ENCODE measurements at places on chromosomes 12 and 14. TPM values are rescaled to one million over a fixed set of nuclear protein-coding genes. Genes with fewer than 3 reads are reported as not detected.

DNA sequence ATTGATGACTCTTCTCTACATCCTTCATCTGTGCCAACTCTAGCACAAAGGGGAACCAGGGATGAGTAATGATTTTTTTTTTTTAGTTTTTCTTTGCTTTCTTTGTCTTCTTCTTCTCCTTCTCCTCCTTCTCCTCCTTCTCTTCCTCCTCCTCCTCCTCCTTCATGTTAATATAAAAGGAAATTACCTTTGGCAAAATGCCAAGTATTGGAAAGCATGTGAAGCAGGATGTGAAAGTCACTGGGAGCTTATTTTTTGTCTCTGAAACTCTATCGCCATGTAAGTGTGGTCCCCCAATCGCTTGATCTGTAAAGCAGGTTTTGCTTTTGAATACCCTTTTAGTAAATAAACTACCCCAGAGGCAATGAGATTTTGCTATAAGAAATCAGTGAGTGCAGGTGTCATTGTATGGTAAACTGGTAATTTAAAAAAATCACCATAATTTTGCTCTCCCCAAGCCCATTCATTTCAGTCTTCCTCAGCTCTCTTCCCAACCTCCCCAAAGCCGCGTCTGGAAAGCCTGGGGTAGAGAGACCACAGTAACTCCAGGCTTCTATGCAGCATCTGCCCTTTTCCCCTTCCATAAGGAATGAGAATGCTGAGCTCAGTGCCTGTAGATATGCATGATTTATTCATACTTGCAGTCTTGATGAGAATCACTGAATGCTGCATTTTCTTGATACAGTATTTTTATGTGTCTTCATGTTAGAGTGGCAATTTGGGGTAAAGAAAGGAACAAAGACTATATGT lies 388.7 kb downstream of the TMEM117 start:
- H3K27me3 ChIP-seq, result no peaks in the 10 kb centered on the region
- no peaks in the 10 kb centered on the region for H3K36me3 ChIP-seq
- no peak overlapping the region for H3K4me3 ChIP-seq
- no peak for DNase-seq

- no peak for DNase-seq
- H3K27me3 ChIP-seq, result no peaks in the 10 kb centered on the region
- peaks cover 26% of the 10 kb centered on the region for H3K4me1 ChIP-seq
- peak overlapping the region; percentile 92 for H3K4me3 ChIP-seq
- peak overlapping the region; percentile 97 for H3K27ac ChIP-seq
Observed at GRCh38 chr12:12612358-12612757, 682 bp downstream of the CREBL2 start.

DNA sequence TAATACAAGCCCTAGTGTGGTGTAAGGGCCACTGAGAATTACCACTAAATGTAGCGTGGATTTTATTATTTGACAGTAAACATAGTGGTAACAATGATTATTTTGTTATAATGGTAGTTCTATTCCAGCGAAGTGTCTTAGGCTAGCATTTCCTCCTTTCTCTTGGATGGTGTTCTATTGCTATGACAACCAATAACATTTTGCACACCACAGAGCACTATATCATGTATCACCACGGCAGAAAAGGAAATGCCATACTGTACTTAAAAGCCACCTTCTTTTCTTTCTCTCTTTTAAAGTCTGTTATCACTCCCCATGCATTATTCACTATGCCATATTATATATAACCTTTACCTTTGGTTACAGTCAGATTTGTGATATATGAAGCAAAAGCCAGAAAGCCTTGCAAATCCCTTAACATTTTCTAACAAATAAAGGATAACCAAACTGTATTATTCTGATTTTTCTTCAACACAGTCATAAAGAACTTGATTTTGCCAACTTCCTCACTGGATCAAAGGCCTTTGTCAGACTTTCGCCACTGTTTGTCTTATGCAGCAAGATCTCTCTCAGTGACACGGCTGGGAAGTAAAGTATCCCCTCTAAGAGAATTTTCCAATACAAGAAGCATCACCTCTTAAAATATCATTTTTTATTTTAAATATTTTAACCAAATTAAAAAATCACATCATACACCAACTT lies 195.8 kb downstream of the FOXN3 start:
- no peak overlapping the region for H3K27ac ChIP-seq
- H3K36me3 ChIP-seq, result peaks cover 1% of the 10 kb centered on the region
- peaks cover 20% of the 10 kb centered on the region for H3K27me3 ChIP-seq
- H3K4me3 ChIP-seq, result no peak overlapping the region
- no peak for DNase-seq
- no peaks in the 10 kb centered on the region for H3K4me1 ChIP-seq

DNA sequence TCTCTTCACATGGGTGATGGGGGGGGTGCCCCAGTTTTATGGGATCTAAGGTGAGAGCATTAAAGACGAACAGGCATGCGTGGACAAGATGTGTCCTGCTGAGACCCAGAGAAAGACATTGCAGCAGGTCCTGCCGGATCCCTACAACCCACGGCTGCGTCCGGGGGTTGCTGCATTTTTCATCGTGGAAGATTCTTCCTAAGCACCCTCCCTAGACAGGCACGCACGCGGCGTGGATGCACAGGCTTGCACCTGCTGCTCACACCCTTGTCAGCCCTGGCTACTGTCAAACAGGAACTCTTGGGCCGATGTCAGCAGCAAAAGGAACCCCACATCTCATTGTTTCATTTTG lies 280.6 kb upstream of the RTL1 start:
- no peak for DNase-seq
- H3K4me3 ChIP-seq, result no peak overlapping the region
- H3K27ac ChIP-seq, result no peak overlapping the region
- H3K27me3 ChIP-seq, result peaks cover 27% of the 10 kb centered on the region
- H3K36me3 ChIP-seq, result no peaks in the 10 kb centered on the region

DNA sequence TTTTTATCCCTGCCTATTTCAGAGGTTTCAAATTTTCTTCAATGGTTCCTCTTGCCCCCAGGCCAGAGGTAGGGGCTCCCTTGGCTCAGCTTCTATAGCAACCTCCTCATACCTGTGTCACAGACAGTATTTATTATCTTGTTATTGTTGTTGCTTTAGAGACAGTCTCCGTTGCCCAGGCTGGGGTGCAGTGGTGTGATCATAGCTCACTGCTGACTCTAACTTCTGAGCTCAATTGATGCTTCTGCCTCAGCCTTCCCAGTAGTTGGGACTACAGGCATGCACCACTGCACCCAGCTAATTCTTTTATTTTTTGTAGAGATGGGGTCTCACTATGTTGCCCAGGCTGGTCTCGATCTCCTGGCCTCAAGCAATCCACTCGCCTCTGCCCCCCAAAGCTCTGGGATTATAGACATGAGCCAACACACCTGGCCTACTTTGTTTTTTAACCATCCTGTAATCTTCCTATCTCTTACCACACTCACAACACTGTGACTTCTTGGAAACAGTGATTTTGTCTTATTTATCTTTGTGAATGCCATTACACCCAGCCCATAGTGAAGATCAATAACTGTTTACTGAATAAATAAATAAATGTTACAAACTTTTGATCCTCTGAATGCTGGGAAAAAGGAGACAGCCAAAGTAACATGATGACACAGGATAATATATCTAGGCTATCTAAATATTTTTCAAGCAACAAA lies 95.9 kb downstream of the PHLDA1 start:
- DNase-seq, result no peak
- no peaks in the 10 kb centered on the region for H3K27me3 ChIP-seq
- no peak overlapping the region for H3K27ac ChIP-seq
- H3K36me3 ChIP-seq, result peaks cover 1% of the 10 kb centered on the region
- H3K4me3 ChIP-seq, result no peak overlapping the region

DNA sequence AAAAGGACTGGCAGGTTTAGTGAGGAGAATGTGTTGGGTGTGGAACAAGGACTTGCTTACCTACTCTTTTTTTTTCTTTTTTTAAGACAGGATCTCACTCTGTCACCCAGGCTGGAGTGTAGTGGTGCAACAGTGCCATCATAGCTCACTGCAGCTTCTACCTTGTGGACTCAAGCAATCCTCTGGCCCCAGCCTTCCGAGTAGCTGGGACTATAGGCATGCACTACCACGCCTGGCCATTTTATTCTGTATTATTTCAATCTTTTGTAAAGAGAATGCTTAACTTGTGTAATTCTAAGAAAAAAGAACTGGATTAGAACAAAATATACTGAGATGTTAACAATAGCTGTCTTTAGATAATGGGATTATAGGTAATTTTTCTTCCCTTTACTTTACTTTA lies 1.9 kb upstream of the VRTN start:
- no peaks in the 10 kb centered on the region for H3K36me3 ChIP-seq
- no peaks in the 10 kb centered on the region for H3K27me3 ChIP-seq
- no peak overlapping the region for H3K4me3 ChIP-seq
- peaks cover 22% of the 10 kb centered on the region for H3K4me1 ChIP-seq
- DNase-seq, result no peak

DNA sequence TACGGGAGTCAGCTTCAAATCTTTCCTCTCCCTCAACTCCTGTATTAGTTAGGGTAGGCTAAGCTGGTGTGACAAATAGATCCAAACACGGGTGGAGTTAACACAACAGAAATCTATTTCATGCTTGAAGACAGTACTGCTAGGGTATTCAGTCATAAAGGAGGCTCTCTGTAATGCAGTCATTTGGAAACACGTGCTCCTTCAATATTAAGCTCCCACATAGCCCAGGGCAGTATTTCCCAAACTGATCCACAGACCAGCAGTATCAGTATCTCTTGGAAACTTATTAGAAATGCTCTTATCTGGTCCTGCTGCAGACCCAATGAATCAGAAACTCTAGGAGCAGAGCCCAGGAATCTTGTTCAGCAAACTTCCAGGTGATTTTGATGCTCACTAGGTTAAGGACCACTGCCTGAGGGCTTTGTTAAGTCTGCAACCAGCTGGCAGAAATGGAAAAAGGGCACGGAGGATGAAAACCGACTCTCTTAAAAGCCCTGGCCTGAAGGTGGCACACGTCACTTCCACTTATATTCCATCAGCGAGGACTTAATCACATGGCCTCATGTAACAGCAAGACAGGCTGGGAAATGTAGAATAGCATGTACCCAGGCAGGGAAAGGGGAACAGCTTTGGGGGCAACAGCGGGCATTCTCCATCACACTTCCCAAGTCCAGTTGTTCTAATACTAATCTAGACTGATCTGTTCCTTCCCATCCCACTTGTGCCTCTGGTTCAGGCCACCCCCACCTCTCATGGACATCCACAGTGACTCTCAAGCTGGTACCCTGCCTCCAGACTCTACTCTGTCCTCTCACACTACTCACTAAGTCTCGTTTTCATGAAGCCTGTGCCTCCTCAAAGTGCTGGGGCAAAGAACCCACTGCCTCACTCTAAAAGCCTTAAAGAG lies 38.2 kb upstream of the RIC8B start:
- no peaks in the 10 kb centered on the region for H3K36me3 ChIP-seq
- DNase-seq, result no peak
- no peak overlapping the region for H3K4me3 ChIP-seq
- H3K27me3 ChIP-seq, result peaks cover 6% of the 10 kb centered on the region

DNA sequence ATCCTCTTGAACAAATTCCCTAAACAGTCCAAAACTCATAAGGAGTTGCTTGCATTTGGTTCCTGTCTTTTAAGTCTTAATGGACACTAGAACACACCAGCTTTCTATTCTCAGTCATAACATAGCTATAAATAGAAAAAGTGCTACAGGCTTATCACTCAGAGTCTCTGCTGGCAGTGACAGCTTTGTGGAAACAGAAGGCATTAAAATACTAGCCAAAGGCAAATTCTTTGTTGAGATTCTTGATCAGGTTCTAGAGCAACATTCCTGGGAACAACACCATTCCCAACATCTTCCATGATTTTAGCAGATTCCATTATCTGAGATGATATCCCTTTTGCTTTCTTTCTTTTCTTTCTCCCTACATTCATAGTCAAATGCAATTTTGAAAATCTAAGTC lies 207.7 kb upstream of the PLEKHG7 start:
- no peak overlapping the region for H3K27ac ChIP-seq
- no peaks in the 10 kb centered on the region for H3K4me1 ChIP-seq
- H3K36me3 ChIP-seq, result peaks cover 3% of the 10 kb centered on the region
- H3K4me3 ChIP-seq, result no peak overlapping the region
- no peaks in the 10 kb centered on the region for H3K27me3 ChIP-seq

GRCh38 chr14:53814392-53814791 lies 142.2 kb downstream of the BMP4 start:
- H3K4me3 ChIP-seq, result no peak overlapping the region
- H3K4me1 ChIP-seq, result no peaks in the 10 kb centered on the region
- H3K27me3 ChIP-seq, result no peaks in the 10 kb centered on the region
- DNase-seq, result no peak
- H3K36me3 ChIP-seq, result no peaks in the 10 kb centered on the region

The TMEM63C gene
- total RNA-seq, result 1.6 TPM

The PDE6H gene
- total RNA-seq, result not detected

The NID2 gene
- total RNA-seq, result 3.3 TPM

The CHGA gene
- total RNA-seq, result 1,495 TPM

All from progenitor cell of endocrine pancreas (in vitro differentiated cells).